ENCODE measurements at places on chromosomes 2 and 18. TPM values are rescaled to one million over a fixed set of nuclear protein-coding genes. Genes with fewer than 3 reads are reported as not detected.

RAD51AP2 gene
- total RNA-seq: not detected

HSPE1 gene
- 101 TPM for total RNA-seq

GKN1 gene
- total RNA-seq: not detected

VWA3B gene
- total RNA-seq: 1.7 TPM

ALKAL2 gene
- total RNA-seq: 1.9 TPM

ABCG5 gene
- not detected for total RNA-seq

CXXC1 gene
- 119 TPM for total RNA-seq

SKA1 gene
- 0.39 TPM for total RNA-seq

All from ureter (tissue), 1 donor.